Stimulated activated CD8-positive, alpha-beta memory T cell treated with anti-CD3 and anti-CD28 coated beads, Interleukin-4, amount 100 ng/mL, for 4 hours (primary cell): ENCODE measurements at places on chromosomes 3 and 15.

DNA sequence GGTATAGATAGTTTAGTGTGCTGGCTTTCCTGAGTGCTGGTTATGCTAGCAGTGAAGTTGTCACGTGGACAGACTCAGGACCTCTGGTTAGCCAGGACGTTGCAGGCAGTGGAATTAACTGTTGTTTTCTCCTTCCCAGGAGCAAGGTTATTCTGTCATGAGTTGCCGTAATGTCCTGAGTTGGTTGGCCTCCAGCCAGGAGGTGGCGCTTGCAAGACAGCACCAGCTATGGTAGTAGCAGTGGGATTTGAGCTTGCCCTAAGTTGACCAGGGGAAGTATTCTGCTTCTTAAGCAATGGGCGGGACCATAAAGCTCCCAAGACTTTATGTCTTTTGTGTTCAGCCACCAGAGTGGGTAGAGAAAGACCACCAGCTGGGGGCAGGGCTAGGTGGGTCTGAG lies 240.7 kb upstream of the DNAJC19 start:
- no peak for DNase-seq

- no peak for DNase-seq
These were observed 23.9 kb upstream of the TRA2B start for GRCh38 chr3:185961675-185962232.

DNA sequence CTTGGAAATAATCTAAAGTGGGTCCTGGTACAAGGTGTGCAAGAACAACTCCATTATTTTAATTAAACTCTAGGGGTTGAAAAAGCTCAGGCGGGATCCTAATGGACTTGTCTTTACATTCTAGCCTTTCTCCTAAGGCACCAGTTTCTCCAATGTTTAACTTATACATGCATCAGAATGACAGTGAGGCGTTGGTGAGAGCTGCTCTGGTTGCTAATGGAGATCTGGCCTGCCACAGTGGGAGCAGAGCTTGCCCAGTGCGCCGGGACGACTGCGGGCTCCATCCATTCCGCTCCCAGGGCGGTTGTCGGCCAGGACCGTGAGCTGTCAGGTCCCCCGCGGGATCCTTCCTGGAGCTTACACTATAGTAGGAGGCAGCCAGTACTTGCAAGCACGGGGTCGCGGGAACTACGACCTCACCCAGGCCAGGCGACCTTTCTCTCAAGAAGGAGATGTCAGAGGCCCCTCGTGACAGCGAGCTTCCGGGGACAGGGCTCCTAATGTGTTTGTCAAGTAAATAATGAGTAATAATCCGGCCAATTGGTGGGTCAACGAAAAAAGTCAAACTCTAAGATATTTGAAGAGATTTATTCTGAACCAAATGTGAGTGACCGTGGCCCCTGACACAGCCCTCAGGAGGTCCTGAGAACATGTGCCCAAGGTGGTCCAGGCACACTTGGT lies 991 bp upstream of the HIGD1A start:
- DNase-seq: no peak

- no peak for DNase-seq
These were observed 1.4 kb downstream of the RPSA start for GRCh38 chr3:39407773-39408492.

GRCh38 chr3:113588806-113589205 lies 56.5 kb downstream of the SIDT1 start:
- no peak for DNase-seq

- DNase-seq: no peak
These were observed 451 bp downstream of the CCR5AS start for GRCh38 chr3:46406443-46406787.

GRCh38 chr15:84685304-84685703 lies 27.3 kb upstream of the NMB start:
- DNase-seq: no peak

DNA sequence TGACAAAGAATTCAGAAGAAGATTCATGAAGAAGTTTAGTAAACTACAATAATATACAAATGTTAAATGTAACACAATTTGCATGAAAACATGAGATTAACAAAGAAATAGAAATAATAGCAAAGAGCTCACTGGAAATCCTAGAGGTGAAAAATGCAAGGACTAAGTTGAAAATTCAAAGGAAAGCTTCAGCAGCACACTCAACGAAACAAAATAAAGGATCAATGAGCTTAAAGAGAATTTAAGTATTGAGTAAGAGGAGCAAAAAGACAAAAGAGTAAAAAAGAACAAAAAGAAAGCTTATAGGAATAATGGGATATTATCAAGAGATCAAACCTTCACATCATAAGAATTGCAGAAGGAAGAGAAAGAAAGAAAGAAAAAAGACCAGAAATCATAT lies 583.8 kb upstream of the NECTIN3 start:
- no peak for DNase-seq

DNA sequence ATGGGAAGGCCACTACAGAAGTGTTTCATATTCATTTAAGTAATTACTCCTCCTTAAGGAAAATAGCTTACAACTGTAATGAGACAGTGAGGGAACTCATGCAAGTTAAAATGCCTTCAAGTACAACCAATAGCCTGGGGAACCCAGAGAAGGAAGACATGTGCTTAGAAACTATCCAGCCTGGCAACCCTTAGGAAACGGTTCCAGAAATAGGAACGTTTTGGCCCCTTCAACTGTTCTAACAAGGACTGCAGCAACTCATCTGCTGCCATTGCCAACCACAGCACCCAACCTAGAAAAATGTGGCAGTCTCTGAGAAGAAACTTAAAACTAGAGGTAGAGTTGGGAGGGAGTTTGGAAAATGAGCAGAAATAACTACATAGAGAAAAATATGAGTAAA lies 147.5 kb upstream of the STRIT1 start:
- no peak for DNase-seq

GRCh38 chr3:31832551-31832950 lies 148.5 kb downstream of the OSBPL10 start:
- no peak for DNase-seq

DNA sequence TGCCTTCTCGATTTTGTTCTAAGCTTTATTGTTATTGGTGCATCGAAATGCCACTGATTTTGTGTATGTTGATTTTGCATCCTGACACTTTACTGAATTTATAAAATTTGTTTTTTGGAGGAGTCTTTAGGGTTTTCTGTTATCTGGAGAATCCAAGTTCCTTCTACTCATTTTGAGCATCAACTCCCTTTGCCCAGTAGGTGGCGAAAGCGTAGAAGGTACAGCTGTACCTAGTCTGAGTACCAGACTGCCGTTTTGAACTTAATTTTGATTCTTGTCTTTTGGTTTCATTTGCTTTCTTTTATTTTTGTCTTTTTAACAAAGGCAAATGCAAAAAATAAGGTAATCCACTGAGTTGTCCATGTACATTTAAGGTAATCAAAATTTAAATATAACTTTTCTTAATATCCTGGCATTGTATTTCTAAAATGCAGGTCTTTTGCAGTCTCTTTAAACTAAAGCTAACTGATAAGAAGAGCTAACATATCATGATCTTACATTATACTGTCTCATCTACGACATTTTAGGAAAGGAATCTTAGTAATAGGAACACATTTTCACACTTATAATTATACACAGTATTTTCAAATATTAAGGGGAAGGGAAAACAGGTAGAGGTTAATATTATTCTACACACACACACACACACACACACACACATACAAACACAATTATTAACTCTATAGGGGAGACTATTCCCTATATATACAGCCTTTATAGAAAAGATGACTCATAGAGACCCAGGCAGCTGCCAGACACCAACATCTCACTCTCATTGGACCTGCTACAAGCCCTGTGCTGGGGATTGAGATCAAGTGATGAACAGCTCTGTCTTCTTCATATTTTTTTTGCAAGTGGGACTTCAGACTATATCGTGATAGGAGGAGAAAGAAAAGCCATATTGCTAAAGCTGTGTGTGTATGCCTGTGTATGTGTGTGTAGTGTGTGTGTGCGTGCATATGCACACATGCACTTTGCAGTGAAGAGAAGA lies 71.8 kb downstream of the SYNPR start:
- no peak for DNase-seq

DNA sequence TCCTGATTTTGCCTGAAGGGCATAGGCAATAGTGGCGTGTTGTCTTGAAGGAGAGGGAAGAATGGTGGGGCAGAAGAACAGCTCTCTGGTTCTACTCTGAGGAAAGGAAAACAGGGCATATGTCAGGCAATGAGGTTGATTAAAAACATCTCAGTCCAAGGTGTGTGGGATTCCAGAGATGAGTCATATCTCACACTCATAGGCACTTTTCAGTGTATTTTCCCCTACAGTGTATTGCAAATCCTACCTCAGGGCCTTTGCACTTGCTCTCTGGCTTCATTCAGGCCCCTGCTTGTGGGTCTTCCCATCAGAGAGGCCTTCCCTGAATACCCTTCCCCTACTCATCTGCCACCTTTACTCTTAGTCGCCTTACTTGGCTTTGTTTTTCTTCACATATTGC lies 107.8 kb downstream of the SLCO3A1 start:
- no peak for DNase-seq

- no peak for DNase-seq
These were observed 4.2 kb downstream of the IGDCC4 start for GRCh38 chr15:65418596-65418995.

GRCh38 chr3:189900578-189900977 lies 220.1 kb downstream of the P3H2 start:
- no peak for DNase-seq

GRCh38 chr15:28886431-28887338 lies 911 bp downstream of the APBA2 start:
- no peak for DNase-seq

DNA sequence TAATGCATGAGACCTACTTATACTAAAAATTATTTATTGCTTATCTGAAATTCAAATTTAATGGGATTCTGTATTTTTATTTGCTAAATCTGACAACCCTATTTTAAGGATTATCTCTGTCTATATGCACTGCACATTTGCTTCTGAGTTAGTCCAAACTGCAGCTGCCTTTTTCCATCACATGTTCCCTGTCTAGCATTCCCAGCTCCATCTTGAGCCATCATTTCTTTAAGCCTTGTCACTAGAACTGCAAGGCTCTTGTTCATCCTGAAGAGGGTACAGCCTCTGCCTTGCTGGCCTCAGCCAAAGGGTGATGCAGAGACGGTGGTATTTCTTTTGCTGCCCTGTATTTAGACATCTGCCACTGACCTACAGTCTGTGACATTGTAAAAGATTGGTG lies 125.8 kb upstream of the STT3B start:
- no peak for DNase-seq

GRCh38 chr15:82531496-82532382 lies 8.5 kb downstream of the RPS17 start:
- DNase-seq: no peak

- DNase-seq: no peak
These were observed 45.4 kb downstream of the TMEM45A start for GRCh38 chr3:100537646-100538338.

DNA sequence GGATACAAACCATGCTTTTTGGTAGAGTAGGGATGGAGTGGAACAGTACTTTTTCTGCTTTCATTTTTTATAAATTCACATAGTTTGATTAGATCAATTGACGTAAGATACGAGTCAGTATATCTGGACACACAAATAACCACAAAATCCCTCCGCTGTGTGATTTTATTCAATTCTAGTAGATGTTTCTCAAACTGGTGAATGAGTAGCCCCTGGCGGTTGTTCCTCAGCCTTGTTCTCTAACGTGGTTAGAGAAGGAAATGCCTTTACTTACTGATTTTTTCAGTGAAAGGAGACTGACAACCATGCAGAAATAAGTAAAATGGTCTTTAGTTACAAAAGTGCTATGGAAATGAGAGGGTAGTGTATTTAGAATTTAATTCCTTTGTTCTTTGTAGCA lies 161.0 kb downstream of the TCF12 start:
- no peak for DNase-seq

DNA sequence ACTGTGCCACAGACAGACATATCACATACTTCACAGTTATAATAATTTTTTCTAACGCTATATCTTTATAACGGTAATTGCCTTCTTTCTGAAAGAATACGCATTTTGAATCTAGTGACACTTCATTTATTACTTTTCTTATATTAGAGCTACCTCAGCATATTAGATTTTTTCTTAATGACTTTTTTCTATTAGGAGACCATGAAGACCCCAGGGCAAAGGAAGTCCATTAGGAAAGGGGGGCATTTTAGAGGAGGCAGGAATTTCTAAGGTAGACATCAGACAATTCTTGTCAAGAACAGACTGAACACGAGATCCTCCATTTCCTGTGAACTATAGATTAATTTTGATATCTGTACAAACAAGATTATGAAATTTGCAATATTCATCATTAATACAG lies 90.5 kb upstream of the NSMCE3 start:
- DNase-seq: no peak

GRCh38 chr15:79970624-79971434 lies at the start of gene BCL2A1:
Gene BCL2A1 (minus strand): TSS chr15:79971196. CDS start chr15:79971119, 77 bp downstream.
- DNase-seq: peak; percentile 43

DNA sequence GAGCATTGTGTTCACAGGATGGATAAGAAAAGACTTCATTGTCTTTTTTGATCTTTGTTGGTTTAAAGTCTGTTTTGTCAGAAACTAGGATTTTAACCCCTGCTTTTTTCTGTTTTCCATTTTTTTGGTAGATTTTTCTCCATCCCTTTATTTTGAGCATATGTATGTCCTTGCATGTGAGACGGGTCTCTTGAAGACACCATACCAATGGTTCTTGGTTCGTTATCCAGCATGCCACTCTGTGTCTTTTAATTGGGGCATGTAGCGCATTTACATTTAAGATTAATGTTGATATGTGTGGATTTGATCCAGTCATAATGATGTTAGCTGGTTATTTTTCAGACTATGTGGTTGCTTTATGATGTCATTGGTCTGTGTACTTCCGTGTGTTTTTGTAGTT lies 687.0 kb downstream of the NAALADL2 start:
- DNase-seq: no peak

DNA sequence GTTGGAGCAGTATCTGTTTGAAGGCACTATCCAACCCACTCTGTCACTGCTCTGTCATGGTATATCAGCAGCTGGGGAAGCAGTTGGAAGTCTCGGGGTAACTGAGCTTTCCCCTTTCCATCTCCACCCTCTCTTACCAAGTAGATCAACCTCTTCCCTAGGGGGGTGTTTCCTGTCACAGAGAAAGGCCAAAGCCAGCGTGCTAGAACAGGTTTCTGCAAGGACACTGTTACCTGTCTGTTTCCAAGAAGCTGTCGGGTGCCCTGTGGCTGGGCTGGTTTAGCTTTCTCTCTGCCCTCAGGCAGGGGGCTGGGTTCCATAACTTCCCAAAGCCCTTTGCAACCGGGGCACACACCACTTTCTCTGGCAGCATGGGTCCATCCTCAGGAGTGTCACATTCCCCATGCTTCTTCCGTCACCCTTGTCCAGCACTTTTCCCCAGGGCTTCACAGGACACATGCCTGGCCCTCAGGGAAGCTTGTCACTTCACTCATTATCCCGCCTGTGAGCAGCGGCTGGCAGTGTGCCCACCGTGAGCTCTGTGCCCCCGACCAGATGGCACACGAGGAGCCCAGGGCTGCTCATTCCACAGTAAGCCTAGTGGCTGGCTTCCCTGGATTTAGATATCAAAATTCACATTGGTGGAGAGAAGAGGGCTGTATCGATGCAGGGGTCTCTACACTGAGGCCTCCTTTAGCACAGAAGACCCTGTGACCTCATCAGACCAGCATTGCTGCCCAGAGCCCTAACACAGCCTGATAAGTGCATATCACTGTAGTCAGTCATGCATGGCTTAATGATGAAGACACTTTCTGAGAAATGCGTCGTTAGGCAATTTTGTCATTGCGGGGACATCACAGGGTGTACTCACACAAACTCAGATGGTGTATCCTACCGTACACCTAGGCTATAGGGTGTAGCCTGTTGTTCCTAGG lies 205.8 kb downstream of the SLCO3A1 start:
- no peak for DNase-seq

GRCh38 chr3:6025032-6025431 lies 835.9 kb upstream of the GRM7 start:
- DNase-seq: no peak
